ENCODE measurements at places on chromosomes 6 and 20. TPM values are rescaled to one million over a fixed set of nuclear protein-coding genes. Genes with fewer than 3 reads are reported as not detected.

RAB22A gene
- 16.0 TPM for total RNA-seq

SOBP gene
- total RNA-seq = 4.3 TPM

BPIFB1 gene
- not detected for total RNA-seq

PKIG gene
- total RNA-seq = 19.2 TPM

DYNLT2 gene
- total RNA-seq = 1.4 TPM

GPSM3 gene
- 80.6 TPM for total RNA-seq

LY6G6C gene
- not detected for total RNA-seq

THBD gene
- not detected for total RNA-seq

DNA sequence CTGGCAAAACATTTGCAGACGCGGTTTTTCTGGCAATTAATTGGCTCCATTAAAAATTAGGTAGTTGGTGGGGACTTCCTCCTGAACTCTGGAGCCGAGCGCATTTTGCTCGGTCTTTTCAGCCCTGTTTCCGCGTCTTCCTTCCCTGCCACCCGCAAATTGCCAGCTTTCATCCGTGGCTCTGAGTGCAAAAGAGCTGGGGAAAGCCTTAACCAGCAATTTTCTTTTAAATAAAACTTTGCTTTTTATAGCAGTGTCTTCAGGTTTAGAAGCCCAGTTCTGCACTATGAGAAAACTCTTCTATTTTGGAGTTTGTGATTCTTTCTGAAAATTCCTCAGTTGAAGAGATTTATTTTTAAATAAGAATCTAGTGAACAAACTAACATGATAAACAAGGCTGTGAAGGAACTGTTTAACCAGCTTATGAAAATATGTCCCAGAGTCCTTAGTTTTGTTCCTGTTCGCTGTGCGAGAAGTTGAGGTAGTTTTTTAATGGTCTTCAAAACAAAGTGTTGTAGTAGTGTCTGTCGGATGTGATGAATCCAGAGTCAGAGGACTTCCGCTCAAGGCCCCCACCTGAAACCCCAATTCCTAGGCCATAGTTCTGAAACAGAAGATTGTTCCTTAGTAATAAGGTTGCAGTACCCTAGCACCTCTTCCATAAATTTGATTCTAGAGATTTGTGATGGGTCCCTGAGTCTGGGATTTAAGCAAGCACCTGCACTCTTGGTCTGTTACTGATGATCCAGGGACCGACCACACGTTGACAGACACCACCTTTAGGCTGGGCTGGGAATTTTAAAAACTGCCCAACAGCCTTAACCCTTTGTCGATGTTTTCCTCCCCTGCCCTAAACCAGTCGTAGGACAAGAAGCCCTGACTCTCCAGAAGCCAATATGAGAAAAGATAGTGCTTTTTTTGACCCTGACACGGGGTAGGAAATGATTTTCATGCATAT, 950 bp downstream of the KCTD20 start:
- peak; percentile 33 for DNase-seq

GRCh38 chr6:145036848-145037567, 698.3 kb downstream of the EPM2A start:
- peak; percentile 26 for DNase-seq

DNA sequence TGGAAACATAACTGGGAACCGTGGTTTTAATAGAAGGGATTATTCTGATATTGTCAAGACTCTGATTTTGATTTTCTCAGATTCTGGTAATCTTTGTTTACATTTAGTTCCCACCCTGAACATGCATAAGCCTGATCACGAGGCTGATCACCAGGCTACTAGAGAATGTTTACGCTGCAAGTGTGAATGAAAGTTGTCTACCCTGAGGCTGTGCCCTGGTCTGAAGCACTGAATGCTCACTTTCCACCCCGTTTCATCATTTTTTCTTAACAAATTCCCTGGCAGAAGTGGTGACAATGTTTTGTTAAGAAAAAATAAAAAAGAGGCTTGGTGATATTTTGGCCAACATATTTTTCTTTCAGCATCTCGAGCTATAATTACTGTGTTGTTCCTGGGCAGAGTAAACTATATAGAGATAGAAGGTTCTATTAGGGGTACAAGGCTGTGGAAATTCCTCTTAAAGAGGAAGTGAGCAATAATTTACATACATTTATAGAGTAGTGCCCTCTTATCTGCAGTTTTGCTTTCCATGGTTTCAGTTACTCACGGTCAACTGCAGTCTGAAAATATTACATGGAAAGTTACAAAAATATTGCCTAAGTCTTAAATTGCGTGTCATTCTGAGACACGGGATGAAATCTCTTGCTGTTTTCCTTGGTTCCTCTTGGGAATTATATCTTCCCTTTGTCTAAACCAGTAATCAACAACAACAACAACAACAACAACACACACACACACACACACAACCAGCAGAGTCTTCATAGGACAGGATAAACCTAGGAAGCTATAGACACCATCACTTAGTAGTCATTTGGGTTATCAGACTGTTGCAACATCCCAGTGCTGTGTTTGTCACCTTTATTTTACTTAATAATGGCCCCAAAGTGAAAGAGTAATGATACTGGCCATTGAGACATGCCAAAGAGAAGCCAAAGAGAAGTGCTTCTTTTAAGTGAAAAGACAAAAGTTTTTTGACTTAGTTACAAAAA, 566.6 kb upstream of the CITED2 start:
- DNase-seq = no peak

DNA sequence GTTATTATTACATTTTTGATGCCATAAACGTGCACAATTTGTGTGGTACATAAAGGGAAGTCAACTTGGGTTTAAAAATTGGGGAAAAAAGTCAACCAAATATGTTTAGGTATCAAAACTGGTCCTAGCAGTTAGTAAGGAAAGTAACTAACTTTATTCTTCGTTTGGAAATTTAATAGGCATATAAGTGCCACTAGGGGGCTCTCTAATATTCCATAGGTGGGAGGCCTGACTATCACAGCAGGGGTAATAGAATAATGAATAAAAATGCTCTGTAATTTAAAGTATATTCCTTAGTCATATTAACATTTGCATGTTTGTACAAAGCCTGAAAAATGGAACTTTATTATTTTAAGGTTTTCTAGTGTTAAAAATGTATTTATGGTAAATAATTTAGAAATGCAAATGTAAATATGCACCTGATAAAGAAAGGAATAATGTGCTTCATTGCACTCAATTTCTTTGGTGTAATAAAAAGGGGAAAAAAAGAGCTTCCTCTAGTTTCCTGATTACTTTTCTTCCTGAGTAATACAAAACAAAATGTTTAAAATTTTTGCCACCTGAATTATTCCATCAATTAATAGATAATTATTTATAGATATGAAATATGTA, 125.7 kb upstream of the HDAC2 start:
- DNase-seq = no peak

DNA sequence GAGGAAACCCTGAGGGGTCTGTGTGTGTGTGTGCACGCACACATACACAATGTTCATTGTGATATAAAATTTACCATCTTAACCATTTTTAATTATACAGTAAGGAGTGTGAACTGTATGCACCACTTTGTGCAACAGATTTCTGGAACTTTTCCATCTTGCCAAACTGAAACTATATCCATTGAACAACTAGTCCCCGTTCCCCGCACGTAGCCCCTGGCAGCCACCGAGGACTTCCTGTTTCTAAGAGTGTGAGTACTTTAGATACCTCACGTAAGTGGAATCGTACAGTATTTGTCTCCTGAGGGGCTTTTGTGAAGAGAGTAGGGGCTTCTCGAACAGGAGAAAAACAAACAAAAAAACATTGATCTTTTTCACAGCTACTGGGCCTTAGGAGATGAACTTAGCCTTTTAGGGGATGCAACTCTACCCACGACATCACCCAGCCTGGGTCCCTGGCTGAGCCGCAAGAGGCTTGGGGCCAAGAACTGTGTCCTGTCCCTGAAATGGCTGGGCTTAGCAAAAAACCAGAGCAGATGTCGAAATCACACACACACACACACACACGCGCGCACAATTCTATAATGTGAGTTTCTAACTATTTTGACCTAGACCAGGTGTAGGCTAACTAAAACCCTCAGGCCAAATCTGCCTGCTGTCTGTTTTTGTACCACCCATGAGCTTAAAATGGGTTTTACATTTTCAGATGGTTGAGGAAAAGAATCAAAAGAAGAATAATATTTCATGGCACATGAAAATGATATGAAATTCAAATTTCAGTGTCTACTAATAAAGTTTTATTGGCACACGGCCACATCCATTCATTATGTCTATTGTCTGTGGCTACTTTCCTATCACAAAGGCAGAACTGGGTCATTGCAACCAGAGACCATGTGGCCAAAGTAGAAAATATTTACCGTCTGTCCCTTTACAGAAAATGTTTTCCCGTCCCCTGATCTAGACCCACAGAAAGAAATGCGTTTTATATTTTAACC, 144.2 kb downstream of the EYA2 start:
- DNase-seq = no peak

DNA sequence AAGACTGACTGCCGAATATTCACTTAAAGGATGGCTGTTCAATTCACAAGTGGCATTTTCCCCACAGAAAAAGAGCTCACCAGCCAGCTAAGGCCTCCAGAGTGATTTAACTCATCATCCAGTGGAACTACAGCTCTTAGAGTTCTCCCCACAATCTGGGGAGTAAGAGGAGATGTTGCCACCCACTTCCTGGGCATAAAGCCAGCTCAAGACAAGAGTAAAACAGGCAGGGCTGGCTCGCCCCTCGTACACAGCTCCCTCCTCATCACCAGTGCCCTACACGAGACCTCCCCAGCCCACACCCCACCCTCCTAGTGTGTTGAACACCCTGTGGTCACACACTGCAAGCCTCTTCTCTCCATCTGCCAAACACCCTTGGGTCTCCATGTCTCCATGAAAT, 47.2 kb upstream of the IPCEF1 start:
- peak; percentile 72 for DNase-seq

- DNase-seq = no peak
Measured at GRCh38 chr20:44629017-44629385, 22.5 kb downstream of the ADA start.

GRCh38 chr20:49661560-49662329, 51.9 kb downstream of the B4GALT5 start:
- DNase-seq = peak; percentile 42

- no peak for DNase-seq
Measured at GRCh38 chr6:113805173-113805790, 51.9 kb upstream of the MARCKS start.

DNA sequence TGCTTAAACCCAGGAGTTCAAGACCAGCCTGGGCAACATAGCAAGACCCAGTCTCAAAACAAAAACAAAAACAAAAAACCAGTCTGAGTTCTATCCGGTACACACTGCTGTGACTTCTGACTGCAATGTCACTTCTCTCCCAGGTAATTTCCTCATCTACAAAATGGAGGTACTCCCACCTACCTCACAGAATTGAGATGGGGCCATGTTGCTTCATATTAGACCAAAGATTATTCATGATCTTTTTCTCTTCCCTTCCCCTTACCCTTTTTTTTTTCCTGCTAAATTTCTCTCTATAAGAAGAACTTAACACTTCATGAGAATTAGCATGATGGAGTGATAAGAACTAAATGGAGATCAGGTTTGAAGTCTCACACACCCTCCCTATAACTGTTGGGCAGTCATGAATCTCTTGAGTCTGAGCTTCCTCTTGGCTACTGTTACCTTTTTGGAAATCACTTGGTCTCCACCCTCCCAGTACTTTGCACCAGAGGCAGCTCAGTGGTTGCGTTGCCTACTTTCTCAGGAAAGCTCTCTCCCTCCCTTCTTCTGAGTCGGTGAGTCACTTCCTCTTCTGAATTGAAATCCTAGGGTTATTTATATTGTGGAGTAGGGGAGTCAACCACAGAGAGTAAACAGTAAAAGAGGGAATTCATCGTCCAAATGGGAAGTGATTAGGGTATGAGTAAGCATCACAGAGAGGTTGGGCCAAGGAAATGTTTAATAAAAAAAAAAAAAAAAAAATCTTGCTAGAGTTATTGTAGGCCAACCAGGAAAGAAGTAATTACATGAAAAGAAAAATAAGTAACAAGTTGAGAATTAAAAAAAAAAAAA, 59.9 kb upstream of the MAP7 start:
- DNase-seq = peak; percentile 100

- DNase-seq = no peak
Measured at GRCh38 chr6:5302220-5302946, 41.1 kb downstream of the FARS2 start.

GRCh38 chr6:157488058-157488457, 107.1 kb downstream of the ZDHHC14 start:
- DNase-seq = no peak

DNA sequence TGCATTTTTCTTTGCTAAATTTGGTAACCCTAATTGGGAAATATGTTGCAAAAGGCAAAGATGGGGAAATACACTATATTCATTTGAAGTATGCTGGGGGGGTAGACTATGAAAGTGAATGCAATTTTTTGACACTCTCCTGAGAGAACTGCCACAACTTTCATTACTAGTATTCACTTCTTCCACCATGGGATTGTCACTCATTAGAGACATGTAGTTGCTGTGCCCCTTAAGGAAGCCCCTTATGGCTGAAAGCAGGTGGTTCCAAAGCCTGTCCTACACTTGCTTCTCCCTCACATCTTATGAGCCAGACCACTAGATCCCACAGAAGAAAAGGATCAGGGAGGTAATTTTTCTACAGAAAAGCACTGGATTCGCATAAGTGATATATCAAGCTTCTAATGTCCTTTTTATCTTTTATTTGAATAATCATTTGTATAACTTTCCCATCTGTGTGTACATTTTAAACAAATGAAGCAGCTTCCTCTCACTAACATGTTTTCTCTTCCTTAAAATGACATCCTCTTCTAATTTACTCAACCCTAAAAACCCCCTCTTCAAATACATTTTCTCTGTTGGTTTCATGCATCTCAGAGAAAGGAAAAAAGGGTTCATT, 83.8 kb downstream of the GCLC start:
- DNase-seq = no peak

GRCh38 chr6:4394786-4395185, 259.4 kb upstream of the ECI2 start:
- no peak for DNase-seq

DNA sequence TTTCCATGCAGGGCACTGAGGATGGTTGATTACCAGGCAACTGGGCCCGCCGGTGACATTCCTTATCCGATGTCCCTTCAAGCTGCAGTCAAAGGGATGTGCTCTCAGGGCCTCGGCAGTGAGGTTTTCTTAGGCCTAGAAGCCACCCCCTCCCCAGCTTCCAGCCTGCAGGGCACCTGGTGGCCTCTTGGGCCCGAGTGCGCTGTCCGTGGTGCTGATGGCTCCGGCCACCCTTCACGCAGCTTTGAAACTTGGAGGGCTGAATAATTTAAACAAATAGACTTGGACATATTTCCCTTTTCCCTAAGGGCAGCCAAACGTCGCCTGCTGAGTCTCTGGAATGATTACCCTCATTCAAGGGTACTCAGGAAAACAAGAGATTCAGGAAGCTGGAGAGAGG, 8.9 kb upstream of the MLN start:
- peak; percentile 30 for DNase-seq

GRCh38 chr6:159493898-159494585, 199.0 kb downstream of the SOD2 start:
- DNase-seq = no peak

GRCh38 chr6:51953246-51953645, 134.2 kb downstream of the PKHD1 start:
- DNase-seq = no peak

GRCh38 chr20:48841196-48841874, 13.5 kb upstream of the PREX1 start:
- DNase-seq = no peak

- DNase-seq = no peak
Measured at GRCh38 chr6:36095497-36096391, 34.6 kb upstream of the MAPK13 start.

- DNase-seq = peak; percentile 59
Measured at GRCh38 chr6:44512868-44513741, 125.6 kb downstream of the CDC5L start.
